ENCODE measurements at places on chromosomes 1 and 21. TPM values are rescaled to one million over a fixed set of nuclear protein-coding genes. Genes with fewer than 3 reads are reported as not detected.

Gene C1orf226
- total RNA-seq: 0.50 TPM

Gene ANKRD45
- 0.30 TPM for total RNA-seq

Gene TBX19
- 0.34 TPM for total RNA-seq

Gene RIIAD1
- not detected for total RNA-seq

Gene DIPK1A
- 5.5 TPM for total RNA-seq

Gene FABP3
- total RNA-seq: 209 TPM

Gene PTGFR
- 7.0 TPM for total RNA-seq

Gene MYCL
- total RNA-seq: 0.15 TPM

Measured in bronchus fibroblast of lung (primary cell).